Epithelial cell of alveolus of lung (primary cell): ENCODE measurements at places on chromosomes 3 and 15. TPM values are rescaled to one million over a fixed set of nuclear protein-coding genes. Genes with fewer than 3 reads are reported as not detected.

EXD1 gene
- total RNA-seq, result not detected in 2 replicates

TEX9 gene
- 2.0 and 3.4 TPM in 2 replicates for total RNA-seq

C3orf18 gene
- total RNA-seq, result 7.4 and 11.9 TPM in 2 replicates

LINGO1 gene
- 0.13 TPM in 1 of 2 replicates, not detected in the other for total RNA-seq

VPS13C gene
- 16.0 and 17.2 TPM in 2 replicates for total RNA-seq

SOX2 gene
- total RNA-seq, result under 0.01 TPM in 1 of 2 replicates, not detected in the other
